ENCODE measurements at places on chromosomes 16 and 17. TPM values are rescaled to one million over a fixed set of nuclear protein-coding genes. Genes with fewer than 3 reads are reported as not detected.

KRTAP4-4 gene
- total RNA-seq, result not detected

ASPHD1 gene
- 30.7 TPM for total RNA-seq

KRT40 gene
- total RNA-seq, result not detected

SRRM2 gene
- total RNA-seq, result 298 TPM
